ENCODE measurements at places on chromosomes 4 and X.

- no peak for DNase-seq
Observed at GRCh38 chrX:124502166-124502565, 155.8 kb downstream of the SH2D1A start.

GRCh38 chrX:129726307-129727111, 12.3 kb upstream of the XPNPEP2 start:
- DNase-seq = no peak

- no peak for DNase-seq
Observed at GRCh38 chrX:2828344-2828958, at the start of gene GYG2. TSS of gene GYG2 (plus strand) at chrX:2828930. CDS start at chrX:2830189, 1,259 bp downstream.

DNA sequence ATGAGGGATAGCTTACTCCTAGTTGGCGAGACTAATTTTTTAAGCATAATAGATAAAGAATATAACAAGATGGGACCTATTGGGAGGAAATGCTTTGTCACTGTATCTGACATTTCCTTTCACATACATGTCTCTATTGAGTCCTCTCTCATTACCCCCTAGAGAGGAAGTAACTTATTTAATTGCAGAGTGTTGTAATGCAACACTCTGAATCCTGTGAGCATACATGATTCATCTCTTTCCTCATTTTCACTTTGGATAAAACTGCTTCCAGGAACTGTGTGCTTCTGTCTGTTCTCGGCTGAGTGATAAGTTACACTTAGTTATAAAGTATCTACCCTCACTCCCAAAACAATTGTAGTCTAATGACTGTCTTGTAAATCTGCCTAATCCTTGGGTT, 266.1 kb upstream of the ANXA10 start:
- no peak for DNase-seq

DNA sequence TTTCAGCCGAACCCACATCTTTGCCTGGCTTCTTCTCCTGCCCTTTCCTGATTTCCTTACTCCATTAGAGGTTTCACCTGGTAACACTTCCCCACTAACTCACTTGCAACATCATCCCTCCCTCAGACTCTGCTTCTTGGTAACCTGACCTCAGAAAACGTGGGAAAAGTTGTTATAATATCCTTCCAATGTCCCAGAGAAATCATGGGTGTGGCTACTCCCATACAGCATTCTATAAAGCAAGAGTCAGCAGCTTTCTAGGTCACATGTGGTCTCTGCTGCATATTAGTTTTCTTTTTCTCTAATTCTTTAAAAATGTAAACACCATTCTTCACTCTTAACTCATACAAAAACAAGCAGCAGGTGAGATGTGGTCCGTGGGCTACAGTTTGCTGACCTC, 283.1 kb upstream of the MAOA start:
- DNase-seq = no peak

All from T-helper 22 cell (primary cell).